ENCODE measurements at places on chromosomes 1 and 21.

DNA sequence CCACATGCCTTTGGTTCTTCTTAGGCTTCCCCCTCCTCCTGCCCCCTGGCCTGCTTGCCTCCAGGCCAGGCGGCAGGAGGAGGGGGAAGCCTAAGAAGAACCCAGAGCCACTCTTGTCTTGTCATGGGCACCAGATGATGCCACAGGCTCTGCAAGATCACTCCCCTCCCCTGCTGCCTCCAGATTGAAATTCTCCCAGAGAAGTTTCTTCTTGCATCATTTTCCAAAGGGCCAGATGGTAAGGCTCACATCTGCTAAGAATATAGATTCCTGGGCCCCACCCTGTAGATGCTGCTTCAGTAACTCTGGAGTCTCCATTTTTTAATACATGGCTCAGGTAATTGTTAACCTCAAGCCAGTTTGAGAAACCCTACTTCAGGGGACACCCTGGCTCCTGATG, 60.8 kb downstream of the FAM163A start:
- no peak for DNase-seq

DNA sequence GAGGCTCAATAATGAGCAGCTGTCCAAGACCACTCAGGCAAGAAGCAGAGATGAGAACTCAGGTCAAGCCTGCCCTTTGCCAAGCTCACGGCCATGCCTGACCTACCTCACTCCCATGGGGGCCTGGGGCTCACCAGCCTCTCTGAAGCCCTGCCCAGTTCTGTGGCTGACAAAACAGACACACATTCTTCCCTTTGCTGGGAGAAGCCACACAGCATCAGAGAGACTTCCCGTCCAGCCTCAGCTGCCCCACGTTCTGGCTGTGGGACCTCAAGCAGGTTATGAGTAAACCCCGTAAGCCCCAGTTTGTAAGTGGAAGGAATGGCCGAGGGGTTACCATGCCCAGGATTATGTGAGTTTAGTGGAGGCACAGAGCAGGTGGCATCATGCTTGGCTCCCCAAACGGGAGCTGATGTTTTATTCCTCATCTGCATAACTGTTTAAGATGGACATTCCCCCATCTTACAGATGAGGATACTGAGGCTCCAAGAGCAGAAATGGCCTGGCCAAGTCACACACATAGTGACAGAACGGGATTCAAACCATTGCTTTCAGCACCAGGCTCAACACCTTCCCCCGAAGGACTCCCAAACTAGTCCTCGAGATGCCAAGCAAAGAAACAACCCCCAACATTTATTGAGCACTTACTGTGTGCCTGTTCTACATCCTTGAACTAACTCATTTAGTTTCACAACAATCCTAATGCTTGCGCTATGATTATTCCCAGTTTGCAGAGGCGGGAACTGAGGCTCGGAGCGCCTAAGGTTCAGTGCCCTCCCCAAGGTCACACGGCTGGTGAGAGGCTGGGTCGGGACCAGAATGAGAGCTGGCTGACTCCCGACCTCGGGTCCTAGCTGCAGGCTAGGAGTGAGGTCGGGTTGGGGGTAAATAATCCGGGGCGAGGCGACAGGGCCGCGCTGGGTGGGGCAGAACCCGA, 49.1 kb upstream of the LAPTM5 start:
- DNase-seq = no peak

DNA sequence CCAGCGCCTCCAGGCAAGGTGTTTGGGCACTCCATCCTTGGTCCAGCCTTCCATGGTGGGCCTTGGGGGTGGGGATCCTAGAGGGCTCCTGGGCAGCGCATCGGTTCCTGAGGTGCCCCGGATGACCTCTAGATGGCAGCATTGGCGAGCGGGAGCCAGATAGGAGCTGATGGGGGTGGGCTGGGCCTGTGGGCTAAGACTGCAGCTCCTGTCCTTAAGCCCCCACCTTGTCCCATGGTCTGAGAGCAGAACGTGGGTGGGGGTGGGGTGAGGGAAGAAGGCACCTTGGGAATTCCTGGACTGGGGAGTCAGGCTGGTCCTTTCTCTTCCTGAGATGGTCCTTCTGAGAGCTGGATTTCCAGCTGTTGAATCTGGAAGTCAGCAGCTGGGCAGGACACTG, 93.4 kb upstream of the CSF3R start:
- no peak for DNase-seq

DNA sequence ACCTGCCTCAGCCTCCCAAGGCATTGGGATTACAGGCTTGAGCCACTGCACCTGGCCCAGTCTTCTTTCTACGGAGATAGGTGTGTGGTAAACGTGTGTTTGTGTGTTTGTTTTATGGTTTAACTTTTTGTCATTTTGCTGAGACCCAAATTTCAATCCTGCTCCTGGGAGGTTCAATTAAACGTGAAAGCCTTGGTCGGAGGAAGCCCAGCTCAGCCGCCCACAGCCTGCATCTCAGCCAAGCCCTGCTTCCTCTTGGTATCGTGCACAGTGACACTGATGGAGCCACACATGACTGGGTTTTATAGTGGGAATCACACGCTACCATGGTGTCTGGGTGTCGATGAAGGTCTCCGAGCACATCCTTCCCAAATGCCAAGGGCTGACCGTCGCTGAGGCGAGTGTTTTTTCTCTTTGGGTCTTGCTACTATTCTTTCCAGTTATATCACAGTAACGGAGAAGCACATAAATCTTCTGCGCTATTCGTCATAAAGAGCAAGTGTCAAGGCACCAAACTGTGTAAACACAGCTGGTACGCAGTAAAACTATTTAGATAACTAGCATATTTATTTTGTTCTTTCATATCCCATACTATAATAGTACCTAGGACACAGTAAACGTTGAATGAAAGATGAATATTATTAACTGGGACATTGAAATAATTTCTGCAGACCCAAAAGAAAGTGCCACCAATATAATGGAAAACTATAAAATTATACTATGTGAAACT, 39.3 kb downstream of the HLCS start:
- no peak for DNase-seq

- DNase-seq = no peak
Measured at GRCh38 chr1:9429342-9429711, 109.9 kb upstream of the SLC25A33 start.

DNA sequence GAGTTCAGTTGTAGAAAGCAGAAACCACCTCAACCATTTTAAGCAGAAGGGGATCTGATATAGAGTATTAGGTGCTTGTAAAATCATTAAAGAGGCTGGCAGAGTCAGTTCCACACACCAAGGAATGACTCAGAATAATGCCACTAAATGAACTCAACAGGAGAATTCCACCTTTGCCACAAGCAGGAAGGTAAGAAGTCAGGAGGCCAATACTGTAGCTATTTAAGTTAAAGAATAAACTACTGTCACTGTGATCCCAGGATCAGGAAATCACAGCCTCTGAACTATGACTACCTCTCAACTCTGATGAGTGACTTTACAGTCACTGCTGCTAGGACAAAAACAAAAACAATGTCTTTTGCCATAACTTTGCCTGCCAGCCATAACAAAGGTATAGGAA, 52.5 kb upstream of the PRMT6 start:
- DNase-seq = no peak

DNA sequence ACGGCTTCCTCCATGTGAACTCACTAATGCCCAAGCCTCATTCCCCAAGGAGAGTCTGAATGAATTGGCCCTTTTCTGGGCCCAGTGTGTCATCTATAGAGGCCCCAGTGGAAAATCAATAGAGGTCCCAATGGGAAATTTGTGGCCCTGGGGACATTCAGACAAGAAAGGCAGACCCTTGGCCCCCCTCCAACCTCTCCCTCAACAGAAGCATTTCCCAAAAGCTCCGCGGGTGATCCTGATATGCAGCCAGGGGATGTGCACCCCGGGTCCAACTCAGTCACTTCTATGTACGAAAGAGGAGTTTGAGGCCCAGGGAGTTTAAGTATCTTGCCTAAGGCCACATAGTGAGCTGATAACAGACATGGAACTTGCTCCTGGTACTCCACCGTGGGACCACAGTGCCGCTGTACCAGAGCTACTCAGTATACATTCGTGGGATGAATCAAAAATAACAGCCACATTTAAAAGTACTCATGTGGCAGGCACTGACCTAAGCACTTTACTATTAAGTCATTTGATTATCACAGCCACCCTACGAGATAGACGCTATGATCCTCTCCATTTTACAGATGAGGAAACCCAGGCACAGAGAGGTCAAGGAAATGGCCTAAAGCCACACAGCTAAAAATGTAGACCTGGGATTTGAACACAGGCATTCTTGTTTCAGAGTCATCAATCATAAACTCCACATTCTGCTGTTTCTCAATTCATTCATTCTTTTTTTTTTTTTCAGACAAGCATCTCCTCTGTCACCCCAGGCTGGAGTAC, 8.5 kb downstream of the EPHA2 start:
- no peak for DNase-seq

DNA sequence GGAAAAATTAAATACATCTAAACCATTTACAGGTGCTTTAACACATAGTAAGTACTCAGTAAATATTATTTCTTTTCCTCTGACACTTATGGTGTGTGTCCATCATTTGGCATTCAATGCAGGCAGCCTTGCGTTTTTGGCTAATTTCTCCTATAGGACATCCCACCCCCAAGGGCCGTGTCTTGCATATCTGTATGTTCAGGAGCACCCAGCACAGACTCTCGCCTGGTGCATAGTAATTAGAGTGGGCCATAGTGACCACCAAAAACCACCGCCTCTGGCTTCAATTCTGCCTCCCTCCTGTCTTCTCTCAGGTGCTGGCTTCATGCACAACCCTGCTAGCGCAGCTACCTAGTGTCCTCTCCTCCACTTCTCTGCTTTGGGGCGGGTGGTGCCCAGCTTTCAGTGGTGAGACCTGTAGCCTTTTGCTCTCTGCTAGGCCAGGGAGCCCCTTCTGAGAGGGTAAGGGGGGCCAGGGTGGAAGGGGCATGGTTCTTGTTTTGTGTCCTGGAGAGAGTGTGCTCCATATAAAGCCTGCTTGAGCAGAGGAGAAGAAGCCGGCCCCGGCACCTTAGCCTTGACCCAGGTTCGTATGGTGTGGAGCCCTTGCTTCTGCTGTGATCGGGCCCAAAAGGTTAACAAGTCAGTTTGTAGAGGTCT, 33.4 kb downstream of the BATF3 start:
- DNase-seq = no peak

DNA sequence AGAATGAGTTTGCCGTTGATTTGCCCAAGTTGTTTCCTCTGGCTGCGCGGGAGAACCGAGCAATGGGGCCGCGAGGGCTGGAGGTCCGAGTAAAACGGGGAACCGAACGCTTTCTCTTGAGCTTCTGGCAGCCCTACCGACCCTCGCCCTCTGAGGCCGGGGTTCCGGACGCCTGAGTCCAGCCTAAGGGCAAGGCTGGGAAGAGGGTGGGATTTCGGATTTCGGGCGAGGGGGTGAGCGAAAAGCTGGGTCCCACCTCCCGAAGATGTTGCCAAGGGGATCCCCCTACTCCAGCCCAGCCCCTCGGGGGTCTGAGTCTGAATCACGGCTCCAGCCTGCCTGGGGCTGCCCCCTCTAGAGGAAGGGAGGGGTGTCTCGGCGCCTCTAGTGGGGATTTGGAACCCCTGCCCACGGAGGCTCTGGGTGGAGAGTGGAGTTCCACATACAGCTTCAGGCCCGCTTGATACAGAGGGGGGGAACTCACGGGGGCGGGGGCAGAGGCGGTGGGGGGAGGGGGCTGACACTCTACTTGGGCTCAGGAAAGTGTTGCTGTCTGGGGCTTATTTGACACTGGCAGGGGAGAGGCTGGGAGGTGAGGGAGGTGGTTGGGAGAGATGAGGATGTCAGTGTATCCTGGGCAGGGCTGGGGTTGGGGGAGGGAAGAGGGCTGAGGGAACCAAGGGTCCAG, 617 bp downstream of the KIRREL1 start:
- no peak for DNase-seq

DNA sequence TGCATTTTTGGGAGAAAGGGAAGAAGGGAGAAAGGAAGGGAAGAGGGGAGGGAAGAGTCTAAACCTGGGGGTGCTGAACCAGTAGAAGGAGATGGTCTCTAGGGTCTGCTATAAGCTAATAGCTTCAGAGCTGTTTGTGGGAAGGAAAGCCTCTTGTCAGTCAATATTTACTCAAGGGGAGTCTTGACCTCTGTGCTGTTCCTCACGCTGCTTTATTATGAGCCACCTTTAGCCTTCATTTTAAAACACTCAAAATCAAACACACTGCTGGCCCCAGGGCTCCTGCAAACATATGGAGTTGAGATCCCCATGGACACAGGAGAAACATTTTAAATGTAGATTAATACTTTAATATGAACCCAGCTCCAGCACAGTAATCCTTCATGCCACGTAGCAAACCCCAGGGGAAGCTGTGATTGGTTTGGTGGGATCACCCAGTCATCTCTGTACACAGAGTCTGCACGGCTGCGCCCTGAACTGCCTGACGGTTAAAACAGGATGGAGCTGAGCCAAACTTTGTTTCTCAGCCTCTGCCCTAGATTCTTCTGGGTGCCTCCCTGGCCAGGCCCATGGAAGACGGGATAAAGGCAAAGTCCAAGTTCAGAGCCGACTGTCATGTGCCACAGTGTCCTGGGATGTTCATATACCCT, 40.2 kb upstream of the VWA5B1 start:
- no peak for DNase-seq

- no peak for DNase-seq
Measured at GRCh38 chr1:166221316-166221715, 54.5 kb upstream of the FAM78B start.

GRCh38 chr1:167148421-167148820, 54.5 kb downstream of the STYXL2 start:
- no peak for DNase-seq

DNA sequence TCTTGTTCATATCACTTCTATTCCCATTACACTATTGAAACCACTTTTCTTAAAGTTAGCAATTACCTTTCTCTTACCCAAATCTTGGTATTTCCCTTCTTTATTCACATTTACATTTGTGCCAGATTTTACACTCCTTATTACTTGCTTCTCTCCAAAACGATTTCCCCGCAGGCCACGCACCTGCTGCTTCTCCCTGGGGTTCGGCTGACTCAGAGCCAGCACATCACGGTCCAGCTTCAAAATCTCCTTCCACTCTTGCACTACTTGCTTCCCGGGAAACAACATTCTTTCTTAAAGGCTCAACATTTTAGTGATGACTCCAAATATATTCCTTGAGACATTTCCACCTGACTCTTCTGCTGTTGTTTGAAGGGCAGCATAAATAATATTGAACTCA, 20.7 kb downstream of the LHX9 start:
- no peak for DNase-seq

- no peak for DNase-seq
Measured at GRCh38 chr1:37056325-37056724, 22.0 kb upstream of the GRIK3 start.

DNA sequence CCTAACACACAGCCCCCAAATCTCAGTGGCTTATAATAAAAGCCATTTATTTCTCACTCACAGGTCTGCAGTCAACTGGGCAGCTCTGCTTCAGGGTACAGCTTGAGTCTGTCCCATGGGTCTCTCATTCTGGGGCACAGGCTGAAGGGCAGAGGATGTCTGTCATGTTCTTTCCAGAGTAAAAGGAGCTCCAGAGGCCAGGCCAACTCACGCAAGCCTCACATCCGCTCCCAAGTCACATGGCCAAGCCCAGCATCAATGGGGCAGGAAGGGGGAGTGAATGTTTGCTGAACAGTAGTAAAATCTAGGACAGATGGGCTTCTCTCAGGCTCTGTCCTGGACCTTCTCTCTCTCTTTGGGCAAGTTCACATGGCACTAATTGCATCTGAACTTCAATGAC, 7.1 kb upstream of the SSBP3 start:
- peak; percentile 33 for DNase-seq

- DNase-seq = no peak
Measured at GRCh38 chr1:78003882-78004718, 639 bp upstream of the DNAJB4 start.

- no peak for DNase-seq
Measured at GRCh38 chr1:245292553-245292952, 137.8 kb downstream of the KIF26B start.

GRCh38 chr1:55823541-55824250, 608.5 kb upstream of the USP24 start:
- no peak for DNase-seq

- DNase-seq = no peak
Measured at GRCh38 chr1:157288996-157289395, 150.8 kb upstream of the ETV3 start.

Data from pulmonary artery endothelial cell (primary cell).